ENCODE measurements at places on chromosomes 4 and X.

DNA sequence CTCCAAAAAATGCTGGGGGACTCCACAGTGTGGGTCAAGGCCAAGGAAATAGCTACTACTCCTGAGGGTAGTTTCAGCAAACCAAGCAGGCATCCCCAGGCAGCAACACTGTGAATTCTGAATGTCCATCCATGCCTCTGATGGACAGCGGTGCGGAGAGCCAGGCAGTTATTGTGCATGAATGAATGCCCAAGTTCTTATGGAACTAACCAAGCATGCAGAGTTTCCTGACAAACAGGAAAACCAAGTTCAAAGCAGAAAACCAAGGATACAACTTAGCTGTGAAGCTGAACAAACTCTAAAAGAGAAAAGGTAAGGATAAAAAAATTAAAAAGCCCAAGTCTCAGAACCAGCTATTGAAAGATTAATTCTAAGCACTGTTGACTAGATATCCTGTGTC is 642.6 kb upstream of the HS3ST1 start:
- no peak for DNase-seq

GRCh38 chrX:23365541-23365940 is 30.9 kb downstream of the PTCHD1 start:
- no peak for DNase-seq

DNA sequence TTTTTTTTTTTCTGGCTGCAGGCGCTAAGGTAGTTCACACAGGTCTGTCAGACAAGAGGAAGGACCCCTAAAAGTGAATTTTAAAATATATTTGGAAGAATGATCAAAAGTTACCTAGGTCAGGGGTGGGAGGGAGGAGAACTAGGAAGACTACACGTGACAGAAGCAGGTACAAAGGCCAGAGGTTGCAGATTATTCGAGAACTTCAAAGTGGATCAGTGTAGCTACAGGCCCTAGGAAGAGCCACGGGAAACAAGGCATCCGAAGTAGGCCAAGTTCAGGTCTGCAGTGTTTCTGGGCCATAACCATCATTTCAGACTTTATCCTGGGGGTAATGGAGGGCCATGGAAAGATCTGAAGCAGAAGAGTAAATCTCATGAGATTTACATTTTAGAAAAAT is 16.5 kb downstream of the MAOB start:
- no peak for DNase-seq

- DNase-seq, result no peak
Observed at GRCh38 chrX:149908308-149908707, 21.1 kb upstream of the HSFX4 start.

- DNase-seq, result no peak
Observed at GRCh38 chr4:4868758-4869723, 9.6 kb downstream of the MSX1 start.

Measured in fibroblast of skin of back (primary cell).